ENCODE measurements at places on chromosomes 7 and 10. TPM values are rescaled to one million over a fixed set of nuclear protein-coding genes. Genes with fewer than 3 reads are reported as not detected.

FAM131B gene
- 3.0 TPM for total RNA-seq

DNA sequence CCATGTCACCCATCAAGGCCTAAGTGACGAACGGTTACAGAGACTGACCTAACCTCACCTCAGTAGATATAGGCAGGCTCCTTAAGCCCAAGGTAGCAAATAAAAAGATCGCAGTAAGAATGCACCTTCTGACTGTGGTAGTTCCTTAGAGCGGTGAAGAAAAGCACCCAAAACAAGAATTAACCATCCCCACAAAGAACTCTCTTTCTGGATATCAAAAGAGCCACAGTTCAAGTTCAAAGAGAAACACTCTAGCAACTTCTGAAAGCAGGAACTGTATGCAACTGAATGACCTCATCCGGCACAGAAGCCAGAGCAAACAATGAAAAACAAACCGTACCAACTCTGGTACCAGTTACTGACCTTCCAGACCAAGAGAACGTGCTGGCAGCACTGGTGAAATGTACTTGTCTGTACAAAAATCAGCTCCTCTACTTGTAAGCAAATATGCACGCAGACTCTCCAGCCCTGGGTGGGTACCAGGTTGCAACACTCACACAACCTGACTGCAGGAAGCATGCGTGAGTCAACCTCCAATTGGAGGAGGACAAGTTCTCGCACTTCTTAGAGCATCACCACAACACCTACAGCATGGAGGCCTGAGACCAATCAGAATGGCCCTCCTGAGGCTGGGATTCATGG lies 202.7 kb downstream of the FAM107B start:
- no peaks in the 10 kb centered on the region for H3K4me1 ChIP-seq
- no peak for DNase-seq
- H3K36me3 ChIP-seq: no peaks in the 10 kb centered on the region

- no peak overlapping the region for H3K4me3 ChIP-seq
- DNase-seq: no peak
- no peaks in the 10 kb centered on the region for H3K36me3 ChIP-seq
- peak overlapping the region; percentile 28 for H3K27ac ChIP-seq
Measured at GRCh38 chr10:112758961-112759360, 191.1 kb upstream of the TCF7L2 start.

GRCh38 chr10:29496341-29497162 lies 138.2 kb downstream of the SVIL start:
- H3K27me3 ChIP-seq: no peaks in the 10 kb centered on the region
- no peak overlapping the region for H3K27ac ChIP-seq
- H3K4me1 ChIP-seq: no peaks in the 10 kb centered on the region
- no peak overlapping the region for H3K4me3 ChIP-seq

GRCh38 chr7:129030440-129030839 lies 24.5 kb downstream of the TNPO3 start:
- no peaks in the 10 kb centered on the region for H3K27me3 ChIP-seq
- no peak overlapping the region for H3K27ac ChIP-seq
- no peaks in the 10 kb centered on the region for H3K4me1 ChIP-seq

DNA sequence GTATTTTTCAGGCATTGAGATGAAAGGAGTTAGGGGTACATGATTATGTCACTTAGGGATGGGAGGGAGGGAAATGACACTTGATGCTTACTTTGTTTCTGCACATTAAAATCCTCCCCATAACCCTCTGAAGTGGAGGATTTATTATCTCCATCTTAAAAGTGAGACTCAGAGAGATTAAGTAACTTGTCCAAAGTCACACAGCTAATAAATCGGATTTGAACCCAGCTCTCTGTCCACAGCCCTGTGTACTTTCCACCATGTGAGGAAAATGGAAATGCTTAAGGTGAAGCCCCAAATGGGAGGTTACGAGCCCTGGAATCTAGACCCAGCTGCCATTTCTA lies 58.6 kb downstream of the HK1 start:
- no peak overlapping the region for H3K4me3 ChIP-seq
- no peak for DNase-seq
- H3K27me3 ChIP-seq: no peaks in the 10 kb centered on the region
- H3K36me3 ChIP-seq: no peaks in the 10 kb centered on the region
- peaks cover 58% of the 10 kb centered on the region for H3K4me1 ChIP-seq
